ENCODE measurements at places on chromosomes 4 and X.

GRCh38 chr4:1752284-1753041, 31.1 kb downstream of the TACC3 start:
- no peak for DNase-seq

DNA sequence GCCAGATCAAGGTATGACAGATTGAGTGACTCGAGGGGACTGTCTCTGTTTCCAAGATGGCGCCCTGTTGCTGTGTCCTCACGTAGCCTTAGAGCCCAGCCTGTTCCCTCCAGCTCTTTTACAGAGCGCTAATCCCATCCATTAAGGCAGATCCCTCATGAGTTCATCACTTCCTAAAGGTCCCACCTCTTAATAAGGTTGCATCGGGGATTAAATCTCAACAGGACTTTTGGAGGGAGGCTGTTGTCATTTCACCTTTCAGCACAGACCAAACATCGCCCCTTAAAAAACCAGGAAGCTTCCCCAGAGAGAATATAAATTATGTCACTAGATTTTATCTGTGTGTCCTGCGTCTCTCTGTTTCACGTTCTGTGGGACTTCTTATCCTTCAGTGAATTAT, 32.6 kb upstream of the DHRSX start:
- no peak for DNase-seq

GRCh38 chr4:152485726-152486276, 50.1 kb downstream of the FBXW7 start:
- DNase-seq, result no peak

DNA sequence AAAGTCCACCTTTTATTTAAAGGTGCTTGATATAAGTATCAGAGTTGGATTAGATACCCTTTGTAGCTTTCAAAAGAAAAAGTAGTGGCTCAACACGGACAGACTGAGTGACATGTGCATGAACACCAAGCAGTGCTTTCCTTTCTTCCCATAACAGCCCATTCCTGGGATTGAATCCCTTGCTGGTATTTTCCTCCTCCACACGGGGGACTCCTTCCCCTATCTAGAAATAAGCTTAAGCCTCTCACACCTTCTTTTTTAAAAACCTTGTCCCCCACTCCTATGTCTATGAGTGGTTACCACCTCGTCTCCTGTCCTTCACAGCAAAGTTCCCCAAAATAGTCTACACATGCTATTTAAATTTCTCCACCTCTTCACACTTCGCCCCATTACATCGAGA, 5.1 kb downstream of the AP1S2 start:
- DNase-seq, result no peak

GRCh38 chrX:121886557-121886956, 839.1 kb downstream of the GLUD2 start:
- DNase-seq, result no peak

- DNase-seq, result no peak
Observed at GRCh38 chrX:44183329-44183728, 160.1 kb downstream of the EFHC2 start.

Measured in erythroblast (primary cell).